Activated gamma-delta T cell treated with anti-CD3 and anti-CD28 coated beads, Interleukin-2, amount 50 U/mL, for 16 hours (primary cell): ENCODE measurements at places on chromosomes 5 and 9.
A peak's percentile ranks its signal among the peaks of the same experiment; 100 is the strongest.

DNA sequence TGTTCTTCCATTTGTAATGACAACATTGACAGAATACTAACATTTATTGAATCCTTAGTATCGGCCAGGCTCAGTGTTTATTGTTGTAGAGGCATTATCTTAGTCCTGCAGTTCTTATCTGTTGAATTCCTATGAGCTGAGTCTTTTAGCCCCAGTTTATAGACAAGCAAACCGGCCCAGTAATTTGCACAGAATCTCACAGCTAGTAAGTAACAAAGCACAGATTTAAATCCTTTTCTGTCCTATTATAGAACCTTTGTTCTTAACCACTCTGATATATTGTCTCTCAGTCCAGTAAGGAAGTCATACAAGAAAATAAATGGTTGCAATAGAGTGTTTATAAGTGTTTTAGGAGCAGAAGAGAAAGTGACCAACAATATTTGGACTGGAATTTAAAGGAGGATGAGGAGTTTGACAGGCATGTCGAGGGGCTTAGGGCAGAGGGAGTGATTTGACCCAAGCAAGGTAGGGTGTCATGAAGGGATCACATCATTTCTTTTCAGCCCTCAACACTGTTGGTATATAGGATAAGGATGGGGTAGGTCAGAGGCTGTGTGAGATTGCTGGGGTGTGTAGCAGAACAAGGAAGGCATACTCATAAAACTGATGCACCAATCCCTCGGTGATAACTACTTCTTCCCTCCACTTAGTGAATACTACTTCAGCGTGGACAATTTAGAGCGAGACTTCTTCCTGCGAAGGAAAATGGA lies 39.5 kb downstream of the LARP1 start:
- DNase-seq, result no peak

DNA sequence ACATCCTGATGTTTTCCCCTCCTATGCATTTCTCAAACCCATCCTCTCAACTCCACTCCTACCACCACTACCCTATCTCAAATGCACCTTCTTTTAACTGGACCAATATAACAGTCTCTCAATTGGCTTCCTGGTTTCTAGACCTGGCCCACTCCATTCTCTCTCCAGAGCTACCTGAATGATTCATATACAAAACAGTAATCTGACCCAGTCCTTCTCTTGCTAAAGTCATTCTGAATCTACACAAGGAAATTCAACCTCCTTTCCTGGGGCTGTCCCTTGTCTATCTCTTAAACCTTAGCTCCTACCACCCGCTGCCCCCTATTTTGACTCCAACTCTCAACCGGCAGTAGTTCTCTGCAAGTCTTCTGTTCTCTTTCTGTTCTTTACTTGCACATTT lies 97.2 kb downstream of the PCSK1 start:
- DNase-seq, result no peak

- DNase-seq, result no peak
Observed at GRCh38 chr9:111023128-111023527, 15.1 kb downstream of the LPAR1 start.

DNA sequence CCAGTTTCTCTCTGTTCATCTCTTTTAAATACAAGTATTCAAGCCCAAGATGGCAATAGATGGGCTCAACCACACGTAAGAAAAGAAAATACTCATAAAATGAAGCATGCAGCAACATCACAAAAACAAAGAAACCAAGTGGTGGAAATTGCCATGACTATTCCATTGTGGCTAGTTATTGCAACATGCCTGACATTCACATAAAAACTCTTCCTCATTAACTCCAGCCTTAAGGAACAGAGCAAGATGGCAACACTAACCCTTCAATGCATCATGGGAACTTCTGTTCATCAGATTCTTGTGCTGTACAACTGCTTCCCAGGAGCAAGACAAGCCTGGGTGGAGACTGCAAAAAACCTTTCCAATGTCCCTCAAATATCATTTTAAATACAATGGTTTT lies 1.4 kb upstream of the GLIS3 start:
- no peak for DNase-seq

- DNase-seq, result no peak
Observed at GRCh38 chr9:89365532-89365912, 47.2 kb downstream of the SECISBP2 start.

DNA sequence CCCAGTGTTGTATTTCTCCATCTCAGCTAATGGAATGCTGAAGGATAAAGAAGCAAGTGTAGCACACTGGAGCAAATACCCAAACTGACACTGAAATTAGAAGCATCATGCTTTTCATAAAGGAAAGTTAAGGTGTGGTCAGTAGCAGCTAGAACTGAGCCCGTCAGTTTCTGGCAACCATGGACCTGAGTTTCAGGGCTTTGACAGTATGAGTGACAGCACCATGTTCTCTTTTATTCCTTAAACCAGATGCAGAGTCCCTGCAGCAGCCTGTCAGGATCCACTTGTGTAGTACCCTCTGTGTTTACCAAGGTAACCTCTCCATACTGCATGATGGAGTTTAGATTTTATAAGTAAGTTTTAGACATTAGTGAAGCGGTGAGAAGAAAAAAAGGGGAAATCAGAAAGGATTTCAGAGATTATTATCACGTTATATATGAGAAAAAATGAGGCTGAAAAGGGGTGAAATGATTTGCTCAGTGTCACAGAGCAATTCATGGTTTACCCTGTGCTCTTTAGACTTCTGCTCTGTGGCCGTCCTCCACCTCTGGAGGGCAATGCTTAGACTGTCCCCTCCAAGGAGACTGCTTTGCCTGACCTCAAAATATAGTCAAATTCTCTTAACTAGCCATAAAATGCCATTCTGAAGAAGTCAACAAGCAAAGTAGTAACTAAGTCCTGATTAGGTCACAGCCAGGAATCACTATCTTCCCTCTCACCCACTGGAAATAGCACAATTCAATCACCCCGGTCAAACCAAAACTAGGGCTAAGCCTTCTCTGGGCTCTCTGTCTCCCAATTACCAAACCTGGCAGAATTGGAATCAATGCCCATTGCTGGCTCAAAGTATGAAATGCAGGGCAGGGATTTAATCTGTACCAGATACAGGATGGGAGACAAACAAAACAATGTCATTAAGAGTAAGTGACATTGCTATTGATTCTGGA lies 10.5 kb upstream of the MYOT start:
- DNase-seq, result no peak

- no peak for DNase-seq
Observed at GRCh38 chr5:150374651-150375050, 17.2 kb downstream of the TCOF1 start.

DNA sequence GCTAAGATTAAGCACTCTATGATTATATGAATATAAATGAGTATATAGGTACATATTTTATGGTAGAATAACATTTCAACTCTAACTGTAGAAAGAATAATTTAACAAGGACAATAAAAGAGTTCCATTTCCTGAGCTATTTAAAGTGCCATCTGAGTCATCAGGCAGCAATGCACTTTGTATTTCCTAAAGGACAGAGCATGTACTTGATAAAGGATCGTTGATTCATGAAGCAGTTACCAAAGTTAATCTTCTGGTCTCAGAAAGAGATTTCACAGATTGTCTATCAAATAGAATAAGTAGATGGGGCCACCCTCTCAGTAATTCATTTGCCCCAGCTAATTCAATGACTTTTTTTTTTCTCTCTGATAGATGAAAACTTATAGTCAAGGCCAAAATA lies 747.8 kb downstream of the CDH18 start:
- DNase-seq, result no peak

DNA sequence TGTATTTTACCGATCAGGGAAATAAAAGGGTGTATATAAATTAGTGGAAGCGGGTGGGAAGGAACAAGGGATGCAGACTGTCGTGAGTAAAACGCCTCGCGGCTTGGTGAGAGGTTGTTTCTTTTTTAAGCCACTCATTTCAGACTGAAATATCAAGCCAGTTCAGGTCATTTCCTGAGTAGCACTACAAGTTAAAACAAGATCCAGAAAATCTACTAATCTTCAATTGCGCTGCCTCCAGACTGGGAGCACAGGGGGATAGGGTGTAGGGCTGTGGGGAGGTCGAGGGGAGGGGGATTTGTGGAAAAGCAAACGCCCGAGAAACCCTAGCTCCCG lies 140.8 kb downstream of the TSSK1B start:
- no peak for DNase-seq

GRCh38 chr9:10649076-10649475 lies 36.3 kb upstream of the PTPRD start:
- no peak for DNase-seq

- DNase-seq, result no peak
Observed at GRCh38 chr5:141565826-141566570, 52.8 kb downstream of the DIAPH1 start.

- DNase-seq, result no peak
Observed at GRCh38 chr5:137265457-137265856, 233.7 kb downstream of the SPOCK1 start.

GRCh38 chr5:81971111-81971711 lies 612 bp upstream of the ATG10 start:
- DNase-seq, result no peak

- DNase-seq, result no peak
Observed at GRCh38 chr9:113247640-113248039, 26.3 kb downstream of the SLC31A1 start.

DNA sequence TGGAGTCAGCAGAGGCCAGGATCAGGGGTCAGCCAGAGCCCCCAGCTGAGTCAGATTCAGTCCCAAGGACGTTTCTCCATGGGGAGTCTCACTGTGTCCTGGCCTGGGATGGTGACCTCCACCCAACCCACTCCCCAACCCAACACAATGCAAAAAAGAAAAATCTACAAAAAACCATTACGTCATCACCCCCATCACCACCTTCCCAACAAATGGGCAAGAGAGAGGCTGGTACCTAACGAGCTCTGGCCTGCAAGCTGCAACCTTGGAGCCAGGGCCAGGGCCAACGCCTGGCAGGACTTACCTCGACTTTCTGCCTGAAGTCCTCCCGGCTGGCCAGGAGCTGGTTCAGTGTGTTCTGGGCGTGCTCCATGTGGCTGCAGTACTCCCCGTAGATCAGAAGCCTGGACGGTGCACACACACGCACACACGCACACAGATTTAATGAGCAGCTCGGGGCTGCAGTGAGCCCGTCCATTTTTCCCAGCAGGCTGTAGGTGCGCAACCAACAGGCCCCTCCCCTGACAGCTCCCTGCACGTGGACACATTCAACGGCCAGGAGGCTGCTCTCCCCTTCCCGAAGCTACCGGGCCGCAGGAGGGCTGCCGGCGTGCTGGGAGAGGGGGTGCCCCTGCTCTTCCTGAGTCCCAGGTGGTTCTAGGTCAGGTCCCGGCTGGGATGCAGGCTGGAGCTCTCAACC lies 59.4 kb upstream of the SARDH start:
- DNase-seq, result no peak

DNA sequence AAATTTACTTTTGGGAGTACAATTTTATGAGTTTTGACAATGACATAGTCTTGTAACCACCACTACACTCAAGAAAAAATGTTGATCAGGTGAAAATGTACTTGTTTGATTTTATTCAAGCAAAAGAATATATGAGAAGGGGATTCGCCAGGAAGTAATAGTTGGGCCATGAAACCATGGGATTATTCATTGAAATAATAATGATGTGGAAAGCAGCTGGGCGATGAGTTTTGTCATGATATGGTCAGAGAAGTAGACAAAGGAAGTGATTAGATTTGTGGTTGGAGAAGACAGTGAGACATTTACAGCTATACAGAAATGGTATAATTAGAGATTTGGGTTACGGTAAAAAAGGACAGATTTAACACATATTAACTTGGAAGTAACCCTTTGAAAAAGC lies 11.2 kb downstream of the HMGCR start:
- no peak for DNase-seq

GRCh38 chr5:178895615-178896571 lies at the start of gene ZFP2:
TSS of gene ZFP2 (plus strand) at chr5:178895913. CDS start at chr5:178931314, 35,401 bp downstream.
- DNase-seq, result peak; percentile 3

GRCh38 chr9:121282277-121283079 lies 14.5 kb downstream of the GSN start:
- DNase-seq, result no peak

- no peak for DNase-seq
Observed at GRCh38 chr9:38343037-38343436, 49.5 kb upstream of the ALDH1B1 start.

GRCh38 chr5:26572480-26572879 lies 465.9 kb downstream of the CDH9 start:
- no peak for DNase-seq

- DNase-seq, result no peak
Observed at GRCh38 chr5:57009811-57010210, 57.9 kb upstream of the MIER3 start.

- no peak for DNase-seq
Observed at GRCh38 chr9:90921104-90921503, 119.5 kb downstream of the SYK start.

- no peak for DNase-seq
Observed at GRCh38 chr9:90325913-90326653, 316.5 kb downstream of the DIRAS2 start.

GRCh38 chr5:1176473-1177391 lies 24.7 kb upstream of the SLC6A19 start:
- DNase-seq, result no peak

GRCh38 chr5:34669931-34670516 lies 13.9 kb downstream of the RAI14 start:
- no peak for DNase-seq

GRCh38 chr9:95131023-95131943 lies 186.2 kb downstream of the FANCC start:
- DNase-seq, result peak; percentile 9

- DNase-seq, result no peak
Observed at GRCh38 chr9:38421498-38422211, 2.6 kb downstream of the IGFBPL1 start.

DNA sequence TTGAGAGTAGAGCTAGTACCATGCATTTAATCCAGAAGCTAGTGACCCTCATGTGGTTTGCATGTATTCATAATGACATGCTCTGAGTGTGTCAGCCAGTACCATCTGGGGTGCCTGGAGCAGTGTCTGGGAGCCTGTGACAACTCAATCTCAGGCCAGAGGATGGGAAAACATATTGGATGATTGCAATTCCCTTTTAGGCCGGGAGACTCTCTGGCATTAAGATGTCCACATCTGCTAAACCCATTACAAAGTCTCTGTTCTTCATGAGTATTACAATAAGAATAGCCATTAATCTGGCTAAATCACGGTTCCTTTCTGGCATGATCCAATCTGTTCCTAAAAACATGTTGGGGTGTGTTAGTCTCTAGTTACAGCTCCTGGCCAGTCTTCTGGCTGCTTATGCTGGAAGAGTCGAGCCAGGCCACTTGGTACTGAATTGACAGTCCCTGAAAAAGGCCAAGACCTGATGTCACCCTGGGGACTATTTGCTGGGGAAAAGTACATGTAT lies 475.7 kb downstream of the ENC1 start:
- DNase-seq, result no peak

DNA sequence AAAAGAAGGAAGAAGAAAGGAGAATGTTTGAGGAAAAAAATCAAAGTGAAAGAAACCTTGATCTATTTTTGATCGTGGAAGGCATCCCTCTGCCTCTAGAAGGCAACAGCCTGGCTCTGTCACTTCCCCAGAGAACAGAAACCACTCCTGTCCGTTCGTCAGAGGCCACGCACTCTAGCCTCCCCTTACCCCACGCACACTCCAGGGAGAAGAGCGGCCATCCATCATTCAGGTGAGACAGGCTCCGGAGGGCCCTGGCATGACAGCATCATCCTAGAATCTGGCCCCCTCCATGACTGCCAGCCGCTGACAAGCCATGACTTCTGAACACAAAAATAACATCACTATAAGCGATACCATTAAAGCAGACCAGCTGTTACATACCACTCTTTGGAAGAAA lies 135.8 kb downstream of the ROR2 start:
- DNase-seq, result no peak

GRCh38 chr9:126985870-126986498 lies 71.4 kb downstream of the RALGPS1 start:
- DNase-seq, result peak; percentile 73

GRCh38 chr5:126971455-126972031 lies 58.8 kb downstream of the MARCHF3 start:
- no peak for DNase-seq

- DNase-seq, result no peak
Observed at GRCh38 chr9:114347675-114348074, 18.0 kb downstream of the ORM2 start.
